ENCODE measurements at places on chromosomes 1 and 21.

DNA sequence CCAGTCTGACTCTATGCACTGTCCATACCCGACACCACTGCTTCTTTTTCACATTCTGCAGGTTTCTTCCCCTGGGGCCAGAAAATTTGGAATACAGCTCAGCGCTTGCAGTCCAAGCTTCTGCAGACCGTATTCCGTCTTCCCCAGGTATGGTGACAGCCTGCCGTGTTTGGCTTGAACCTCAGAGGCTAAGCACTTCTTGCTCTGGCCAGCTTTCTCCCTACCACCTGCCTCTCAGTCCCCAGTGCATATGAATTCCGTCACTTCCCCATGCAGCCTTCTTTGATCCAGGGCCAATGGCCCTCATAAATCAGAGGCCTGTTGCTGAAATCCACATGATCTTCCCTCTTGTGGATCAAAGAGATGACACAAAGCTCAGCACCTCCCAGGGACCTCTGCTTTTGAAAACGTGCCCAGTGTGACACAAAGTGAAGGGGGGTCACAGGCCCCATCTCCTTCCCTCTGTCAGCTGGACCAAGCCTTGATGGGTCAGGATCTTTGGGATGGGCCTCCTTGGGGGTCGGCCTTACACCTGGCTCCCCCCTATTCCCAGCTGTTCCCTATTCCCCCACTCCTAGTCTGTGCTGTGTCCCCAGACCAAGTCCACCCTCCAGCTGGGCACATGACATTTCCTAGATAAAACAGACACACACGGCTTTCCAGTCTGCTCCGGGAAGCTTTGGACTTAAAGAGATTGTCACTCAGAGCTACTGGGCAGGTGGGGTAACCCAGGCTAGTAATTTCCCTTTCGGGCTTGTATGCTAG is 66.6 kb downstream of the HMGB4 start:
- DNase-seq = no peak

- no peak for DNase-seq
Observed at GRCh38 chr1:89035080-89035479, 12.4 kb upstream of the GBP3 start.

GRCh38 chr1:19764848-19765247 is 34.9 kb downstream of the TMCO4 start:
- DNase-seq = no peak

GRCh38 chr1:175322109-175322508 is 129.5 kb upstream of the KIAA0040 start:
- DNase-seq = no peak

- DNase-seq = no peak
Observed at GRCh38 chr1:212683357-212683722, 16.3 kb downstream of the BATF3 start.

DNA sequence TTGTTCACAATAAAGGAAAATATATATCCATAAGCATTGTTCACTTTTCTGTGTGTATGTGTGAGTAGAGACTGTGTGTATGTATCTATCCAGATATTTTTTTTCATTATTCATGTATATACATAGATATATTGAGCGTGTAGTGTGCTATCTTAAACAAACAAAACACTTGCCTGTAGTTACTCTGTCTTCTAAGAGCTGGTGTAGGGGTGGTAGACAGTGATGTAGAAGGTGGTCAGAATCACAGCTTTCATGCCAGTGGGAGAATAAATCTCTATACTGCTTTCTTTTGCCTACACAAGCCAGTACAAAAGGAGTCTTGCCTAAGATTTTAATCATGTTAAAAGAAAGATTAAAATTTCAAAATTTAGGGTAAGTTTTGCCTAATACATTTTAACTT is 122.0 kb downstream of the UCHL5 start:
- no peak for DNase-seq

DNA sequence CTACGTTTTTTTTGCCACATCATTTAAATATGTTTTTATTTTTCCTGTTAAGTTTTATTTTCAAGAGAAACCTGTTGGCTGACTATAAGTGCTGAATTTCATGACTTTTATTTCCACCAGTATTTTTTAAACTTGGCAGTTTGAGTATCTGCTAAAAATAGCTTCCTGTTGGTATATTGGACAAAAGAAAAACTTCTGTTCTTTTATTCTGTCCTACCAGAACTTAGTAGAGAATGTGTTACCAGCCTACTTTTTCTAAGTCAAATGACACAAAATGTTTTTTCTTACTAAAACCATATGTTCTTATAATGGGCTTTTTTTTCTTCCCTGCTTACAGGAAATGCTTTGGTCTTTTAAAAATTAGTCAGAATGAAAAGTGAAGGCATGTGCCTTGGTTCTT is 7.6 kb downstream of the DR1 start:
- no peak for DNase-seq

- no peak for DNase-seq
Observed at GRCh38 chr1:114339379-114339778, 171.6 kb downstream of the TRIM33 start.

- DNase-seq = no peak
Observed at GRCh38 chr1:56334047-56334446, 245.3 kb downstream of the PLPP3 start.

DNA sequence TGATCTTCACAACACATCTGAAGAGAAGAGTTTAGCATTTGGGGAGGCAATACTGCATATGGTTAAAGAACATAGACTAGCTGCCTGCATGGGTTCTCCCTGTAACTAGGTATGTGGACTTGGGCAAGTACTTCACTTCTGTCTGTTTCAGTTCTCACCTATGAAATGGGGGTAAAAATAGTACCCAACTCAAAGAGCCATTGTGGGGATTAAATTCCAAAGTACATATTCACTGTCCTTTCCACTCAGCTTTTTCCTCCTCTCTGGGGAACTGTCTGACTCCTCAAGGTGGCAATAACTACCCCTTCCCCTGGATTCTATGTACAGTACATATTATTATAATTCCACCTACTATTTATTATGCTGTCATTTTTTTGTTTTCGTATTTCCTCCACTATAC is 44.7 kb downstream of the USP24 start:
- DNase-seq = no peak

DNA sequence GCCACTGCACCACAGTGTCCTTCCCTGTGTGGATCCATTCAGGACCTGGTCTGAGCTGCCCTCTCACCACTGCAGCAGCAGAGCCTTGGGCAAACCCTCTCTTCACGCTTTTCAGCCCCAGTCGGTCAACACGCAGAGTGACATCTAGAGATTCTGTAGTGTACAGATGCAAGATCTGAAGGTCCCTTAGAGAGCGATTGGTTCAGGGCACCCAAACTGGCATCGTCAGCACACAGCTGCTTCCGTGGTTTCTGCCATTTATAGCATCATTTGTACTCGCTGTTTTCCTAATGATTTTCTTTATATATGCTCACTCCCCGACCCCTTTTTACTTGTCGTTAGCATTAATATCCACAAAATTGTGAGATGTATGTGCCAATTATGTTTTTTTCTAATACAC is 1.5 kb upstream of the ASCL5 start:
- DNase-seq = no peak

- no peak for DNase-seq
Observed at GRCh38 chr1:216908126-216908525, 184.9 kb upstream of the ESRRG start.

DNA sequence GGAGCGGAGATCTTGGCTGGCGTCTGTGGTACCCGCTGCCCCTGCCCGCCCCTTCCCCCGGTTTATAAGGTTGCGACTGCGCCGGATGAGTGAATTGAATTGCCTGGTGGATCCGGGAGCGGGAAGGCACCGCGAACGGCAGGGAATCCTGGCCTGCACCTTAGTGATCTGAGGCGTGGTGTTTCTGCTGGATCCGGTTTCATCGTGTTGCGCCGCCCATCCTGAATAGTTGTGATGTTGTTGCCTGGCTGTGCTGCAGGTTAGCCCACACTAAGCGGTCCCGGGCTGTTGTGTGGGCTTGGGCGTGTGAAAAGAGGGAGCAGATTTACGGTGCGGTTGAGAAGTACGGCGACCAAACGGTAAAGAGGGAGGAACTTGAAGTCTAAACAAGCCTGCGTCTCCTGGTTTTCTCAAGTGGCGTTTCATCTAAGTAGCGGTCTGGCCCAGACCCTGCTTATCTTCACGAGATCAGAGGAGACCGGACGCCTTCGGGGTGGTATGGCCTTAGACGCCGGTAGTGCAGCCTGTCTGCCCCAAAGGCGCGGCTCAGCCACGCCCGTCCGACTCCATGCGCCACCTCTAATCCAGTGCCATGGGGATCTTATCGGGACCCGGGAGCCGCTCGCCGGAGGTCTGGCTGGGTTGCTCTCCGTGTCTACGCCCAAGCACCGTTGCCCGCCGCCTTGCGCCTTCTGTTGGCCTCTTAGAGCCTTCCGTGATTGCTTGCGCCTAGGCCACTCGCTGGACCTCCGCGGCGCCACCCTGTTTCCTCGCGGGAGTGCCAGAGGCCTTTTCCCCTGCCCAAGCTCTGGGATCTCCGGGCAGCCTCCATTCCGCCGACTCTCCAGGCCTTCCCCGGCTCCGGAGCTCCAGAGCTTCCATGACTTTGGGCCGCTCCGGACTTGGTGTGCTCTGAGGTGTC is 87.5 kb upstream of the RHOU start:
- no peak for DNase-seq

DNA sequence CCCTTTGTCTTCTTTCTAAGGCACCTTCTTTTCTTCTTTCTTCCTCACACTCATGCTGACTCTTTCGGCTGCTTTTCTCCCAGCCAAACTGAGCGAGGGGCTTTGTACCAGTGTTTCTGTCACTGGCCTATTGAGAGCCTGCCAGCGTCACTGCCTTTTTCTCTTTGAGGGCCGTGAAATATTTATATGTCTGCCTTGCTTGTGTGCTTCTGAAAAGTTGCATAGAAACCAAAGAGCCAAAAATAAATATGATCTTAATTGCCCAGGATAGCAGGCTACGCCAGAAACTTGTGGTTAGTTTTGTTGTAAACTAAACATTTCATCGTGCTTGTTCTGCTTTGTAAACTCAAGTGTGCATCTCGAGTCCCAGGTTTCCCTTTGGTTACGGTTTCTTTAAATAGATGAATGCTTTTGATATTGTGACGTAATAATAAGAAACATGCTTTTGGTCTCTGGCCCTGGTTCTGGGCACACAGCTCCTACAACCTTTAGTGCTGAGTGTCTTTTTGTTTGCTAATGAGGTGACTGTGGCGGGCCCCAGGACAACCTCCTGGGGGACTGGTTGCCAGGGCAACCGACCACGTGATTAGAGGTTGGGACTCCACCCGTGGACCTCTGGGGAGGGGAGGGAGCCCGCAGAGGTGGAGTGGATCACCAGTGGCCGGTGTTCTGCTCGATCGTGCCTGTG is 10.8 kb downstream of the SLC37A1 start:
- peak; percentile 83 for DNase-seq

GRCh38 chr1:60898987-60899386 is 183.4 kb upstream of the NFIA start:
- DNase-seq = no peak

DNA sequence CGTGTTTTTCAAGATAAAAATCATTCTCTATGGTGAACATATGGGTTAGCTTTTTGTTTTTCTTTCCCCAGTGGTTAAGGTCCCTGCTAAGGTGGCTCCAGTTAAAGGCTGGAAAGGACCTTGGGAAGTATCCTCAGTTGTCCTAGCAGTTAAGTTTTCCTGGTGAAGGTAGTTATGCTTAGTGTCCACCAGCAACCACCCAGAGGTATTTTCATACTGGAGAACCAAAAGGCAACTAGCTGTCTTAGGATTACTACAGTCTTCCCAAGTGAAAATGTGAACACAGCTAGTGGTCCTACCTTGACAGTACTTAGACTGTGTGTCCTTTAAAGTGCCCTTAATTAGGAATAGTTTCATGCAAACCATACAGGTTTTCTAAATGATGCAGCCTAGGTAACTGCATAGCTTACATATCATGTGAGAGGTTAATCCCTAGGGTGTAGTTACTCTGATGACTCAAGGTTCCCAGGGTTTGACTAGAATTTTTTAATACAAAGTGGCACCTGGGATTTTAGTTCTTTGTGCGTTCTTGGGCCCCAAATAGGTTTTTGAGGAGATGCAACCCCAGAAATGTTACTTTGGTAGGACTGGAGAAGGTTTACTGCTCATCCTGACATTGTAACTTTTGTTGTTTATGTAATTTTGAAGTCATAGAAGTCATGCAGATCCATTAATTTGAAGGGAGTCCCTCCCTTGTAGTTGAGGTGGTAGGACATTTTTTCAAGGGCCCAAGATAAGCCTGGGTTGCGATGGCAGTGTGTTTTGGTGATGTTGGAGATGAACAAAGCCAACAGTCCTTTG is 36.5 kb downstream of the YY1AP1 start:
- no peak for DNase-seq

DNA sequence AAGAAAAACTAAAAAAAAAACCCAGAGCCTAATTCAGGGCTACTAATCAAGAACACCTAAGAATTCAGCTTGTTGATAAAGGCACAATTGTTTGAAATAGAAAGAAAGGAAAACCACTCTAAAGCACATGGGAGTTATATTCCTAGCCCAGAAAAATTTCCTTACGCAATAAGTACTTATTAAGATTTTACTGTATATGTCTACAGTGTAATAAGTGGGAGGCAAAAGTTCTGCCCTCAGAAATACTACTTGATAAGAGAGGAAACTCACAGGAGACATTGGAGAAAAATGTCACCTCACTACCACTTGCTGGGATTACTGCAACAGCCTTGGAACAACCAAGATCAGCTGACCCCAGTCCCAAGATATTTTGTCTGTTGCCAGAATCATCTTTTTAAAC is 66.1 kb downstream of the IARS2 start:
- no peak for DNase-seq

DNA sequence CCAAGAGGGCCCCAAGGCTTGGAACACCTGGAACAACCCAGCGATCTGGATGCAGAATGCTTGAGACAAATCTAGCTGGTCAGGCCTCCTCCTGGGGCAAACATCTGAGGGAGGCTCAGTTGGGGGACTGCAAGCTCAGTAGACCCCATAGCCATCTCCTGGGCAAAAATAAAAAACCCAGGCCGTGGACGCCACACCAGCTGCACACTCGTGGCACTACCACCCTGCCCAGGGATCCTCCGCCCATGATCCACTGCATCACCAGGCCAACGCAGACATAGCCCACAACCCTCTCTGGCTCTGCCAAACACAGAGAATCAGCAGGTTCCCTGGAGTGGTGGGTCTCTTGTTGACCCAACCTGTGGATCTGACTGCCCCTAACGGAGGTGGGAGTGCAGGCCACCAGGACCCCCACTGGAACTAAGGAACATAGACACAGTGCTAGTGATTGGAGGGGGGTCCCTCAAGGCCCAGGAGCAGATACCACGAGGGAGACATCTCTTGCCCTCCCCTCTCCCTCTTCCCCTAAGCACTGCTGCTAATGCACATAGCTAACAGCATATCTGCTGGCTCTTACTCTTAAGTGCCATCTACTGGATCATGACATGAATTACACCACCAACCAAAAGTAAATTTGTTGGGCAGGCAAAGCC is 147.2 kb downstream of the CHD1L start:
- no peak for DNase-seq

All from left forelimb (tissue), 1 donor.